ENCODE measurements at places on chromosomes 5 and 9.

DNA sequence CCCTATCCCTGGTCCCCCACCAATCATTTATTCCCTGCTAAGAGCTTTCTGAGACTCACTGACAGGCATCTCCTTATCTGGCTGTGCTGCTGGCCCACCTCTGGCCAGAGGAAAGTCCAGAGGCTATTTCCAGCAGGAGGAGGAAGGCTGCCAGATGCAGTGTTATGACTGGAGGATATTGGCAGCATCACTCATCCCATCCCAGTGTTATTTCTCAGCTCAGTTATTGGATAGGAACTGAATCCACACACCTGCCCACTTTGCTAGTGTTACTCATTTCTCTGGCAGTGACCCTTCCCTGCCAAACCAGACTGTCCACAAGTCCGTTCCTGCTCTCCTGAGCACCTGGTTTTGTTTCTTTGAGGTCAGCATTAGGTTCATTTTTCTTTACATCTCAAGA is 228.2 kb downstream of the GRIA1 start:
- DNase-seq, result no peak

GRCh38 chr9:3852545-3852944 is 326.7 kb upstream of the RFX3 start:
- DNase-seq, result no peak

GRCh38 chr5:933251-933861 is 40.7 kb downstream of the TRIP13 start:
- no peak for DNase-seq

DNA sequence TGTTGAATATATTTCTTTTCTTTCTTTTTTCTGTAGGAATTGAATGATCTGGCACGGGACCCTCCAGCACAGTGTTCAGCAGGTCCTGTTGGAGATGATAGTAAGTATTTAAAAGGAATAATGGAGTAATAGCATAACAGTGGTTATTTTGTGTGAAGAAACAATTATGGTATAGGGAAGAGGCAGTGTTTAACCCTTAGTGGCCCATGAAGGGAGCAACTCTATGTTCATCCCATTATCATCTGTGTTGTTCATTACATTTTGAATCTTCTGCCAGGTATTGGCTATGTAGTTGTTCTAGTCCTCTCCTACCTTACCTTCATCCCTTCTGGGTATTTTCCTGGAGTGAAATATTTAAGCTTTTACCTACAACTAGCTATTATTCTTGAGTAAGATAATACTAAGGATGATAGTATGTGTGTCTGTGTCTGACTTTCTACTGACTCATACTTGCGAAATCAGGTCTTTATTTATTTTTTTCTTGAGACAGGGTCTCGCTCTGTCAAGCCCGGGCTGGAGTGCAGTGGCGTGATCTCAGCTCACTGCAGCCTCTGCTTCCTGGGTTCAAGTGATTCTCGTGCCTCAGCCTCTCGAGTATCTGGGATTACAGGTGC is 39.3 kb downstream of the UBE2D2 start:
- DNase-seq, result no peak

- no peak for DNase-seq
These were observed 393.8 kb downstream of the EBF1 start for GRCh38 chr5:158705901-158706300.

GRCh38 chr5:79263290-79263689 is 27.4 kb downstream of the JMY start:
- no peak for DNase-seq

GRCh38 chr9:77816641-77817341 is 168.7 kb upstream of the GNA14 start:
- DNase-seq, result no peak

DNA sequence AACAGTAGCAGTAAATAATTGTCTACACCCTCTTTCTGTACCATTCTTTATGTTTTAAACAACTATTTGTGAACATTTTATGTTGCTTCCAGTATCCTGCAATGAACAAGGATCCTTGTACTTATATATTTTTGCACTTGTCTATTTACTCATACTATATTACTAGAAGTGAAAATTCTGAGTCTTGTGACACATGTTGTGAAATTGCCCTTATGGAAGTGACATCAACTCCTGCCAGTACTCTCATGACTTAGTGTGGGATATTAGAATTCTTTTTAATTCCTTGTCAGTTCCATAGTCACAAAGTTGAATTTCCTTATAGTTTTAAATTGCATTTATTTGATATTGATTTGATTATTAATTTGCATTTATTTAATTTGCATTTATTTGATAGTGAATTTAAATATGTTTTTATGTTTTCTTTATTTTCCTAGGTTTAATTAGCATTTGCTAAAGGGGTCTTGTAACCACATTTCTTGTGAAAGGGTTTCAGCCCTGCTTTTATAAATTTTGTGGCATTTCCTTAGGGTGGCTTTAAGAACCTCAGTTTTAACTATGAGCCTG is 27.7 kb downstream of the PARP8 start:
- no peak for DNase-seq

DNA sequence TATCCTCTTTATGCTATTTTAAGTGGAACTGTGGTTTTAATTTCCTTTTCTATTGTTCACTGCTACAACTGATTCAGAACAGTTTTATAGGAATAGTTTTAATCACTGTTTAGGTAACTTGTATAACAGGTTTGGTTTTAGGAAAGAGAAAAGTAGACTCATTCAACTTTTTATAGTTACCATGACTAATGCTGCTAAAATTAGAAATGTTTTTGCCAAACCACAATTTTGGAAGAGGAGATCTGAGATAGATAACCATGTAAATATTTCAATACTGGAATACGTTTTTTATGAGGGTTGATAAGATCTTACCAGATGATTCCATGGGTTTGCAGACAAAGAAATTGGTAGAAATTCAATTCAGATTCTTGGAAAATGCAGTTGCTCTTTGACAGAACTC is 404.6 kb upstream of the ARRDC3 start:
- no peak for DNase-seq

DNA sequence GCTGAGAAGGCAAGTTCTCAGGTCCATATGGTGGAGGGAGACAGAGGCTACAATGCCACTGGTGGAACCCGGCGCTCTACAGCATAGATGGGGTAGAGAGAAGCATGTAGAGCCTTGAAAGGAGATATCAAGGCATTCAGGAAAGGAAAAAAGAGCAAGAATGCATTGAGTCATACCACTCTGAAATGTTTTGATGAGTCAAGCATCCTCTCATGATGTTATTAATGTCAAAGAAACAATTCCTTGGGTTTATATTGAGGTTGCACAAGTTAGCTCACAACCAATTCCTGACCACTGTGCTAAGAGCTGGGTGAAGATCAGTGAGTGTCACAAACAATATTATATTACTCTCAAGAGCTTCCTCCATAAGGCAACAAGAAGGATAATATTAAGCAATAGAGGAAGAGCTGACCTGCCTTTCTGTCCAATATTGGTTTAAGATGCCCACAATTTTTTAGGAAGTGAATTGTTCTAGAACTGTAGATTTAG is 178.0 kb downstream of the RFK start:
- DNase-seq, result no peak

- DNase-seq, result no peak
These were observed 129.5 kb upstream of the FSTL4 start for GRCh38 chr5:133741818-133742355.

DNA sequence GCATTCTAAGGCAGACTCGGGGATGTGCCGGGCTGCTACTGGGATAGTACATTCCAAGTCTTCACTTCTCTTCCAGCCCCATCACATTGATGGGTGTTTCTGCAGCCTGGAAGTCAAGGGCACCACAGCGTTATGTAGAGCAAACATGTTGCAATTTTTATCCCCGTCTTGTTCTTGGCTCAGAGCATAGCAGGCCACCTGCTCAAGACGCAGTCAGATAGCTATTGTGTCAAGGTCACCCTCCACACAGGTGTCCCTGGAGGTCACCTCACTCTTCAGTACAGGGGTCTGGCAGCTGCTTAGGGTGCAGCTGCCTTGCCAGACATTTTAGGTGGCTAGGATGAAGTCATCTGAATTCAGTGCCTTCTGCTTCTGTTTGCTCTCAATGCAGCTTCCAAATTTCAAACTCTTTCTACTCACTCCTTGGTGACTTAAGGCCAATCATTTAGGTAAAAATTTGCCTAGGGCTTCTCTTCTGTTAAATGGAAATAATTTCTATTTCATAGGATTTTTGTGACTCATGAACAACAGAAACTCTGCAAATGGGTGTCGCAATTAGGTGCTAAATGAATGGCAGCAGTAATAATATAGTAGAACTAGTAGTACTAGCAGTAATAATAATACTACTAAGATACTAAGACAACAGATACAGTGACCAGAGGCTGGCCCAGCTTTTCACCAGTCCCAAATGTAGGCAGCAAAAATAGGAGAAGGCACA is 24.3 kb downstream of the KCNV2 start:
- no peak for DNase-seq

DNA sequence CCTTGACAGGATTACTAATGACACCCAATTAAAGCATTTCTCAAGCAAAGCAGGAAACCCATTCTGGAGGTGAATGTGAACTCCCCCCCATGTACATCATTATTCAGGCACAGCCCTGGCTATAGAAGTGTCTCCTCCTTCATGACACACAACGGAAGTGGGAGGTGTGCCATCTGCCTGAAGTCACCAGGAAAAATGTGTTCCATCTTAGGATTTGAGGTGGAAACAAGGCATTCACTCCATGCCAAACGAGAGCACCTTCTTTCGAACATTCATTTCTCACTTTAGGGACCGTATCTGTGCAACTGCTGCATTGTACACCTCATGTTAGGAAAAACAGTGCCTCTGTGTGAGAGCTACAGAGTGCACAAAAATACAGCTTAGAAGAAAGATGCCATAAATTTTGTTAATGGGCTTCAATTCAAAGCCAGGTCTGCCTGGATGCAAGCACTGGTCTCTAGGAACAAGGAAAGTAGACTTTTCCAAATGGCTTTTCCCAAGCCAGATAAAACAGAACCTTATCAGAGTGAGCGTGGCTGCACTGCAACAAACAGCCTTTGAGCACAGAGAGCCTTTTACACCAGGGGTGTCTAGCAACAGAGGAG is 19.4 kb downstream of the GOLM1 start:
- DNase-seq, result no peak

- no peak for DNase-seq
These were observed 169.2 kb downstream of the COX7C start for GRCh38 chr5:86786955-86787354.

DNA sequence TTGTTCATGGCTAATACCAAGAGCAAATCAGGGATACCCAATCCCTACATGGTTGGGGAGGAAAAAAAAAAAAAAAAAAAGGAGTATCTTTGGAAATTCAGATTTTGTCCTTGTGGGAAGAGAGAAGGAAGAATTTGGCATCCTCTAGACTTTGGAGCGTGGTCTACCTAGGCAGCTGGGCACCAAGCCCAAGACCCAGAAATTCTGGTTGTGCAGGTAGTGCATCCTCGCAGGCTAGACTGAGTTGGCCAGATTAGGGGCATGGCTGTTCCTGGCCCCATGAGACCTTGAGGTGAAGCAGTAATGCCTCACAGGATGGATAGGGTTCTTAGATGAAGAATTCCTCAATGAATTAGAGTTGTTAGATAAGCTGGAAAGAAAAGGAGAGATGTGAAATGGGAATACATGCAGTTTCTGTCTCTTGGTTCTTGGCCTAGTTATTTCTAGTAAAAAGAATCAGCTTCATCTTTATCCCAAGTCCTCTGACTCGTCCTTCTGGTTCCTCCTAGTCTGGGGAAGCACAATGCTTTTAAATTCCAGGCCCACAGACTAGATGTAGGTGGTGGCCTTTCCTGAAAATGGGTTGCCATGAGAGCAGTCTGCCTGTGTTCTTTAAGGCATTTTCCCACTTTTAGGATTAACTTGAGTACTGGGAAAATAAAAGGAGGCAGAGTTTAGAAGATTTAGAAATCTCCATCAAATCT is 140.5 kb upstream of the RUSC2 start:
- no peak for DNase-seq

GRCh38 chr5:62112689-62113228 is 193.2 kb upstream of the KIF2A start:
- DNase-seq, result no peak

DNA sequence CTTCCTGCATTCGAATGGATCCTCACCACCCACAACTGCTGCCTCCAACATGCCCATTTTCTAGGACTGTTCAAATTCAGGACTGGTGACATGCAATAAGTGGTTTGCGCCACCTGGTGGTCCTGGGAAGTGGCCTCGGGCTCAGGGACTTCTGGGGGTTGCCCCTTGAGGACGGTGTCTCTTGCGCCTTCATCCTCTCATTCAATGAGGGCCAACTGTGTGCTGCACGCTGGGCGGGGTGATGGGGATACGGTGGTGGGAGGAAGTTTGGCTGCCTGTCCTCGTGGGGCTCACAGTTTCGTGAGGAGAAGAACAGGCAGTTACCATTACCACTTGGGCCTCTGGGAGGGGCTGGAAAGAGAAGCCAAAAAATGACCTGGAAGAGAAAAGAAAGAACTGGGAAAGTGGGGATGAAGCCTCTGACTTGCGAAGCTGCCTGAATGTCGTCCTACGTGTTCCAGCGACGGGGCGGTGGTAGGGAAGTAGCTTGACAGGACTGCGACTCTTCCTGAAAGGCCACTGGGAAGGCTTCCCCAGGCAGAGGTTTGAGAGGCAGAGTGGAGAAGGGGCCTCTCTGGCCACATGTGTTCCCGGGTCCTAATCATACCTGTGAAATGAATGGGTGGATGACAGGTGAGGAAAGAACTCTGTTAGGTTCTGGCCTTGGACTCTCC is 49.0 kb downstream of the PSD2 start:
- DNase-seq, result peak; percentile 65

DNA sequence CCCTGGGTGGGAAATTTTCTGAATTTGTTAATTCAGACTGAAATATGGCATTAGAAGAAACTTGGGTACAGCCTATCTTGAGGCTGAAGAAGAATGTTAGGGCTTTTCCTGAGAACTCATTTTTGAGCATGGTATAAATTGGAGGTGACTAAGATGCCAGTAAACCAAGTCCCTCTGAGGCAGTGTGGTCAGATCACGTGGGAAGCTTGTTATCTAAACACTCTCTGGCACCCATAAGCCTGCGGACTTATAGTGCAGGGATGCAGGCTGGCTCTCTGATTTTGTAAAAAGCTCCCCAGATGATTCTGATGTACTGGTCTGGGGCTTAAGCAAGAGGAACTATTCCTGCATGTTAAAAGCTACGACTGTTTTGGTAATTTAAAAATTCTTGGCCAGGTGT is 34.3 kb downstream of the MTMR12 start:
- no peak for DNase-seq

DNA sequence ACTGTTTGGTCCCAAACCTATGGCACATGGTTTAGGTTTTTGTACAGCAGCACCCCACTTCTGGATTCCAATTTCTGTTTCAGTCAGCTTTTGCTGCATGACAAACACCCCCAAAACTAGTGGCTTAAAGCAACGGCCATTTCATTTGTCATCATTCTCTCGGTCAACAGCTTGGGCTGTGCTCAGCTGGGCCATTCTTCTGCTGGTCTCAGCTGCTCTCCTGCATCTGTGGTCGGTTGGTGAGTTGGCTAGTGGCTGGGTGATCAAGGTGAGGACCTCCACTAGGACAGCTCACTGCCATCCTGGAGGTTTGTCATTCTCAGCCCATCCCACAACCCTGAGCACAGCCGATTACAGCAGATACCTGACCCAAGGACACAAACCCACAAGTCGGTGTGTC is 24.8 kb upstream of the PPP1R26 start:
- DNase-seq, result no peak
